ENCODE measurements at places on chromosomes 13 and 19.

- DNase-seq = no peak
Observed at GRCh38 chr13:97569841-97570240, 135.9 kb downstream of the RAP2A start.

DNA sequence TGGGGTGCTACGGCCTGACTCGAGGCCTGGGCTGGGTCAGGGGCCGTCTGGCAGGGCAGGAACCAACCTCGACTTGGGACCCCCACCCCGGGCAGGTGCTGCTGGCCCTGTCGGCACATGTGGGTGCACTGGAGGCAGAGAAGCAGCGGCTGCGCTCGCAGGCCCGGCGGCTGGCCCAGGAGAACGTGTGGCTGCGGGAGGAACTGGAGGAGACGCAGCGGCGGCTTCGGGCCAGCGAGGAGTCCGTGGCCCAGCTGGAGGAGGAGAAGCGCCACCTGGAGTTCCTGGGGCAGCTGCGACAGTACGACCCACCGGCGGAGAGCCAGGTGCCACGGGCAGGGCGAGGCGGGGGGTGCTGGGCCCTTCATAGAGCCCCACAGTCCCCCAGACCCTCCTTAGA is 5.9 kb downstream of the KLC3 start:
- DNase-seq = no peak

DNA sequence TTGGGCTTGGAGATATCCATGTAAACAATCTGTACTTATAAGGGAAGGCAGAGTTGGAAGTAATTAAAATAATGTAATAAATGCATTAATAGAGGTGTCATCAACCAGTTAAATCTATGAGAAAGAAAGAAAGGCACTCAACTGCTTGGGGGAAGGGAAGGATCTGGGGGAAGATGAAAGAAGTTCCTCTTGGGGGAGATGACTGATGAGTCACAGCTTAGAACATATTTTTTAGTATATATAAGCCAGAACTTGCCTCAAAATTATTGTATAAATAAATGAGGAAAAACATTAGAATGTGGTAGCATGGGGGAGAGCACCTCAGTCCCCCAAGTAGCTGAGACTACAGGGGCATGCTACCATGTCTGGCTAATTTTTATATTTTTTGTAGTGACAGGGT is 205.8 kb downstream of the GGACT start:
- no peak for DNase-seq

DNA sequence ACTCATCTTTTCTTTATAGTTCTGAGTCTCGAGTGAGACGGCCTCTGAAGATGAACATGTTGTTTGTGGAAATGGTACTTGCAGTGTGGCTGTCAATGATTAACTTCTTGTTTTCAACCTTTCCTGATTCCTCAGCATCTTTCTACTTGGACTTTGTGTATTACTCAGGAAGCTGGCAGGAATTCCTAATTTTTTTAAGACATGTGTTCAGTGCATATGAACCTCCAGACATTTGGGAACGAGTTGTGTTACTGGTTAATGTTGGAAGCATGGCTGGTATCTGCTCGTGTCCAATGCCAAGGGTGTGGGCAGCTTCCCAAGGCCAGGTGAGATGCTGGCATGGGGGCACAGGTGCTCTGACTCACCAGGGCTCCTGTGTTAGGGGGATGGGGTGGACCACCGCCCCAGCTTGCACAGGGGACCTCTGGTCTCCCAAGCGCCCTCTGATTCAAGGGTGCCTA is 61.1 kb upstream of the MCF2L start:
- DNase-seq = no peak

DNA sequence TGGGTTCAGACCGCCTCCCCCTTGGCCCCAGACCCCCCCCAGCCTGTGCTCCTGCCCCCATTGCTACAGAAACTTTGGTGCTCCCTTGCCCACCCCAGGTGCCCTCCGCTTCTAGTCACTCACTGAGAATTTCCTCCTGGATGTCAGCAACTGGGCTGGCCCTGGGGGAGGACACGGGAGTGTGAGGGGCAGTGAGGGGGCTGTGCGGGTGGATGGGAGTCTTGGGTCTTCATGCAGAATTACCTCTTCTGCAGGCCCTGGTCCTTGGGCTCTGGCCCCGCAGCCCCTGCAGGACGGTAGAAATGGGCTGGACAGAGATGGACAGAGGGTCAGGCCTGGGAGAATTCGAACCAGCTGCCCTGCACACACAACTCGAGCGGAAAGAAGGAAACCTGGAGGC is 4.8 kb downstream of the LILRB5 start:
- DNase-seq = no peak

GRCh38 chr13:73684750-73685149 is 449.5 kb downstream of the KLF12 start:
- no peak for DNase-seq

- DNase-seq = no peak
Observed at GRCh38 chr13:80030491-80030890, 310.4 kb downstream of the SPRY2 start.

DNA sequence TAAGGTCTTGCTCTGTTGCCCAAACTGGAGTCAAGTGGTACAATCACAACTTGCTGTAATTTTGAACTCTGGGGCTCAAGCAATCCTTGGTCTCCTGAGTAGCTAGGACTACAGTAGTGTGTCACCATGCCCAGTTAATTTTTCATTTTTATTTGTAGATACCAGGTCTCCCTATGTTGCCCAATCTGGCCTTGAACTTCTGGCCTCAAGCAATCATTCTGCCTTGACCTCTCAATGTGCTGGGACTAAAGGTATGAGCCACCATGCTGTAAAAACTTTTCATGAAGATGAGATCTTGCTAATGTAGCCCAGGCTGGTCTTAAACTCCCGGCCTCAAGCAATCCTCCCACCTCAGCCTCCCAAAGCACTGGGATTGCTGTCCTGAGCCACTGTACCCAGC is 15.1 kb upstream of the NAA16 start:
- no peak for DNase-seq

DNA sequence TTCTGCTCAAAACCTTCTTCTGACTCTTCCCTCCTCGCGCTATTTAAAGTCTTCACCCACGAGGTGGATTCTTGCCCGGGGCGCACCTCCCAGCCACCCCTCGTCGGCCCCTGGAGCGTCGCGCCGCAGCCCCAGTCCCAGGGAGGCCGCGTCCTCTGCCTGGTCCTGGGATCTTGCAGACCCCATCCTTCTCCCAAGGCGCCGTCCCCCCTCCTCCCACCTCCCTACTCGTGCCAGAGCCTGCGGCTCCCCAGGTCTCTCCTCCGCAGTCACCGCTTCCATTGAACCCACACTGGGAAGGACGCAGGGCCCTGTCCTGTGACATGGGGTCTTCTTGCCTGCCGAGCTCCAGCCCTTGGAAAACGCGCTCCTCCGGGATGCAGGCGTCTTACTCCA is 486 bp downstream of the ZNF808 start:
- DNase-seq = no peak

DNA sequence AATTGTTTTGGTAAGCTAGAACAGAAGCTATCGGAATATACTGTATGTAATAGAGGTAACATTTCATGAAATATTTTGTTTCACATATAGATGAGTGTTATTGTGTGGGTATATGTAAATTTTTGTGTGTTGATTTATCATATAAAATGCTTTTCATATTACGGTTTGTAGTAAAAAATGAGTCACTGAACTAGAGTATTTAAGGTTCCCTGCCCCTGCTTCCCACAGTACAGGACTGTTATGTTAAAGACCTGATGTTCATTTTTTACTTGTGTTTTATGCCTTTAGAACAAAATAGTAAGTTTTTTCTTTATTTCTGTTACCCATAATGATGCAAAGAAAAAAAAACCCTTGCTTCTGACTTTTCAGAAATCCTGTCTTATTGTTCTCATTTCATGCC is 243.4 kb downstream of the ENOX1 start:
- no peak for DNase-seq

DNA sequence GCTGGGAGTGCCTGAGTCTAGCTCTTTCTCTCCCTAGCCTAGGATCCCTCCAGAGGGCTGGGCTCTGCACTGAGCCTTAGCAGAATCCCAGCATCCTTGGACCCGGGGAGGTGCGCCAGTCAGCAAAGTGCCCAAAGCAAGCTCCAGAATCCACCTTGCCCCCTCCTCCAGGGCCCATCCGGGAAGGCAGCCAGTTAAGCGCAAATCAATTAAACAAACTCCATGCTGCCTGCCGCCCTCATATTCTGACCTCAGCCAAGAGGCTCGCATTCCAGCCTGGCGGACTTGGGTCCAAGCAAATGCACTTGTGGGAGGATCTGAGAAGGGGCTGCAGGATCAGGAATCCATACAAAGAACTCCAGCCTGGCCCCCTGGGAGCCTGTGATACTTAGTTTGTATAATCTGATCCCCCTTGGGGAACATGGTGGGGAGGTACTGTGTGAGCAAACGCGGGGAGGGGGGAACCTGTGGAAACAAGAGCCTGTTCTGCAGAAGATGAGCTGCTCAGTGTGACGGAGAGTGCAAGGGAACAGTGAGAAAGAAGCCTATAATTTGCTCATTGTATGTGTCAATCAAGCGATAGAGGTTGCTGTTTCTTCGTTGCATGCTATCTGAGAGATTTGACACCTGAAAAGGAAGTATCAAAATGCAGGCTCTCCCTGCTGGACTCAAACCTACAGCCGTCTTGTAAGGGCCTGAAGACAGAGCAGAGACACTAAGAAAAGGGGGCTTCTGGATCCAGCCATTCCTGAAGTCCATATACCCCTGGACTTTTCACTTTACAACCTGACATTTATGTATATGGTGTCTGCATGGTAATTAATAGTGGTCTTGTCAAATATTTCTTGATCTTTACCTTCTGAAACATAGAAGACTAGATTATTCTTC is 29.4 kb downstream of the ZNRF4 start:
- DNase-seq = no peak

DNA sequence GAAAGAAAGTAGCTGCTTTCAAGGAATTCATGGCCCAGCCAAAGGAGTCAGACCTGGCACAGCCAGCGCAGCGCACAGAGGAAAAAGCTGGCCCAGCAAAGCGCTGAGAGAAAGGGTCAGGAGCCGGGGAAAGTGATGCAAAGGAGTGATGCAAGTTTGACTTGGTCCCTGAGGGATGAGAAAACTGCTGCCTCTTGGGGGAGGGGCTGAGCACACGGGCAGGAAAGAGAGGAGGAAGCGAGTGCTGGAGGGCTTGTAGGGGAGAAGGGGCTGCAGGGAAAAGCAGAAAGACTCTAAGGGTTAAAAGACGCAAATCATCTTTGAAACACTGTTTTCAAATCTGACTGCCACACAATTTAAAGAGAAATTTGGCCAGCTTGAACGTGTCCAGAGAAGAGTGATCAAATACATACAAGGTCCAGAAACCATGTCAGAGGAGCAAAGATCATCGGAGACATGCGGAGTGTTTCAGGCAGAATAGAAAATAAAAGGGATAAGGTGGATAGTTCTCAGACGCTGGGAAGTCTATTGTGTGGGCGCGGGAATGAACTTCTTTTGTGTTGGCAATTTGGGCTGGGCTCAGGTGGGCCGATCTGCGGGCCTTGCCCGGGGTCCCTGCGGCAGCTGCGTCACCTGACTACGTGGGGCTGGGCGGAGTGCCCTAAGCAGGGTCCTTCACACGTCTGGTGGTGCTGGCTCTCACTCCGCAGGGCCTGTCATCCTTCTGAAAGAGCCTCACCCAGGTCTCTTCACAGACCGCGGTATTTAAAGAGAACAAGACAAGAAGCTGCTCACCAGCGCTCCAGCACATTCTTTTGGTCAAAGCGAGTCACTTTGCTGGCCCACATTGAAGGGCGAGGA is 18.1 kb downstream of the N4BP2L1 start:
- DNase-seq = no peak

GRCh38 chr13:20159646-20160305 is 1.1 kb downstream of the GJA3 start:
- no peak for DNase-seq

- DNase-seq = no peak
Observed at GRCh38 chr19:35885904-35886303, 14.4 kb downstream of the NFKBID start.

DNA sequence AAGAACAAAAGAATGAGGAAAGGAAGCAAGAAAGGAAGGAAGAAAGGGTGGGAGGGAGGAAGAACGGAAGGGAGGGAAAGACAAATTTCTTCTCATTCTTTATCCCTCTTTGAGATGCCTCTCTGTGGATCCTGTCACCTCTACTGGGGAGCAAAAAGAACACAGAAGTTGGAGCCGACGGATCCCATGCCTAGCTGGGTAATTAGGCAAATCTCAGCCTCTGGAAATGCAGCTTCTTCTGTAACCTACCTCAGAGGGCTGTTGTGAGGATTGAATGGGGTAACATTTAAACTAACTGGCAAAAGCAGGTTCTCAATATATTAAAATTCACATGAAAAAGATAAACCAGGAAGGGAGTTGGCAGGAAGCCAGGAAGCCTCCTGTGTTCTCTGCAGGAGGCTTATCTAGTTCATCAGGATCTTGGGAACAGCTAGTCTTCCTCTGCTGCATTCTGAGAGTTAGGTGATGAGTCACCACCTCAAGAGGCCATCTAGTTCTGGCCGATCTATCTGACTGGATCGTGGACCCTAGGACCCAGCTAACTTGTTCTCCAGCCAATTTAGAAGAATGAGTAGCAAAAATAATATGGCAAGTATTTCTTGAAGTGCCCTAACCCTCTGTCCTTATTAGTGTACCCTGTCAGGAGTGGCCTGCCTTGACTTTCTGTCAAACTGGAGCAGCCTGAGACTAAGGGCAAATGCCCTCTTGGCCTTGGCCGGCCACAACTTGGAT is 15.2 kb upstream of the CPB2 start:
- DNase-seq = no peak

DNA sequence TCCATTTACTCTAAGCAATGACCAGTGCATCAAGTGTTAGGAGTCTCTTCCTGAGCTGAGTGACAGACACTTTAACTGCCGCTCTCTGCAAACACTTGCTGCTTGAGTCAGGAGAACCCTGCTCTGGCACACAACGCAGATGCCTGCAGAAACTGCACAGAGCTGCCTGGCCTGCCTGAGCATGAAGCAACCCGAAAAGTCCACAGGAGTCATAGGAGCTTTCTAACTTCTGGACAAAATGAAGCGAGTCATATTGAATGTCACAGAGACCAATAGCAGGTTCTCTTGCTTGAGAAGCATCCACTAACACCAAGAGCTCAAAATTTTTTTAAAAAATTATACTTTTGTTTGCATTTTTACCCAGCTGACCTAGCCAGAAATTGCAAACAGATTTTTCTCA is 232.4 kb downstream of the LHFPL6 start:
- no peak for DNase-seq

DNA sequence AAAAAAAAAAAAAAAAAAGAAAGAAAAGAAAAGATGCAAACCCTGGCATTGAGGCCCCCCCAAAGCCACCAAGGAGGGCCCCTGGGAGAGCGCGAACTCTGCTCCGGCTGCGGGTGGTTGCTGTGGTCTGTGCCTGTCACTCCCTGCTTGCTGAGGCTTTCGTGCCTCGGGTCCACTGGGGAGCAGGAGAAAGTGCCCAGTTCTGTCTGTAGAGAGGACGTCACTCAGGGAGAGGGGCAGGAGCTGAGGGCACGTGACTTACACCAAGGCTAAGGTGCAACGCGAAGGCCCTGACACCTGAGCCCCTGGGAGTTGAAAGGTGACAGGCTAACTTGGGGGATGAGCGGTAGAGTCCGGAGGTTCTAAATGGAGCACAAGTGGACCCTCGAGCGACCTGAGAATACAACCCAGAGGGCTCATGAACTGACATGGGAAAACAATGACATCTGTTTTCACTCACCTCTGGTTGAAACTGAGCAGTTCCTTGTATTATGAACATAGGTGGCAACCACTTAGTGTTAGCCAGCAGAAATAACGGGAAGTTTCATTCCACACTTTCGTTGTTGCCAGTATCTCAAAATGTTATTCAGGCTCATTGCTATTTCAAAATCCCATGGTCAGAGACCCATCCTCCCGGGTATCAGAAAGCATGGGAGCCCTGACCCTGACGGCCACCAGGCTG is 69.2 kb upstream of the TM9SF2 start:
- no peak for DNase-seq
